ENCODE measurements at places on chromosomes 12 and 14.

- no peak for DNase-seq
These were observed 89.7 kb downstream of the TMCC3 start for GRCh38 chr12:94560431-94561221.

GRCh38 chr12:4991373-4991772, 52.3 kb upstream of the KCNA5 start:
- DNase-seq, result no peak

DNA sequence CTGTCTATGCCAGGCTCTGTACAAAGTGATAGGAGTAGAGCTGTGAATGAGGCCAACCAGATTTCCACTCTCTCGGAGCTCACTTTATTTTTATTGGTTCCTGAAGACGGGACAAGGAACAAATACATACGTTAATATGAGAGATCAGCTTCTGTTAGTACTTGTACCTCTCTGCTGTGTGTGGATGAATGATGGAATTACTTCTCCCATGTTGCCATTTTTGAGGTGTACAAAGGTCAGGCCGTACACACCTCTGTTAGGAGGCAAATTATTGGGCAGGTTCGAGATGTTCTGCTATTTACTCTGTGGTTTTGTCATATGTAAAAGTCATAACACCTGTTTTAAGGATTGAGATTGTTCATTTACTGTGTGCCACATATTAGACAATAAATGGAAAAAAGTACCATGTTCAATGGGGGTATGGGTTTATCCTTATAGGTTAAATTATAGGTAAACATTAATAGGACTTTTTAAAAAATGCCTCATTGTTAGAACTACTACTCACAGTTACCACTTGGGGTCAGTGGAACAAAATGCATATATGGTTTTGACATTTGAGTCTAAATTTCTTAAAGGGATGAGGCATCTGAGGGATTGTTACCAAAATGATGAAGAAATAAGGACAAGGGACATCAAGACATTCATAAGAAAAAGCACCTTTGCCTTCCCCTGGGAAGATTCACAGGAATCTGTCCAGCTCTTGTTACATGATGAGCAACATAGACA, 26.9 kb downstream of the WBP11 start:
- DNase-seq, result no peak

DNA sequence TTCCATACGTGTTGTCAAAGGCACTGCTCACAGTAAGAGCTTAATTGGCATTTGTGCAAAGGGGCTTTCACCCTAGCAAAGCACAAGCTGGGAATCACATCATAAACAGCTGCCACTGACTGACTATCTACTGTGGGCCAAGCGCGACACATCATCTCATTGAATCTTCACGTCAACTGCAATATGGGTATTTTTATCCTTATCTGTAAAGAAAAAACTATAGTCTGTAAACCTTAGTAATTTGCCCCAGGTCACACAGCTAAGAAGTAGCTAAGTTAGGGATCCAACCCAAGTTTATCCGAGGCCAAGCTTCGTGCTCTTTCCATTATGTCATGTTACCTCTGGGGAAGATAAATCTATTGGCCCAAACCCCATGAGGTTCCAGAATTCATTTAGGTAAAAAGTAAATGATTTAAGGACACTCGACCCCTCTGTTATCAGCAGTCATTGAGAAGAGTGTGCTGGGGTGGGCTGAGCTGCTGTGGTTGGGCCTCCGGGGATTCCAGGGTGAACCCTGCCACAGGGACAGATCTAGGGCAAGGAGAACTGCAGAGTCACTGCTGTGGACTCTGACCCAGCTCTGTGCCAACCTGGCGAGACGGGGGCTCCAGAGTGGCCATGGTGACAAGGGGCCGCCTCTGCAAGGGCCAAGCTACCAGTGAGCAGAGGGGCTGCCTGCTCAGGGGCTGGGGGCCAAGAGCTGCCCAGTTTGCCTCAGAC, 27.6 kb downstream of the NCKAP5L start:
- no peak for DNase-seq

GRCh38 chr12:40241741-40242140, 16.9 kb downstream of the LRRK2 start:
- no peak for DNase-seq

DNA sequence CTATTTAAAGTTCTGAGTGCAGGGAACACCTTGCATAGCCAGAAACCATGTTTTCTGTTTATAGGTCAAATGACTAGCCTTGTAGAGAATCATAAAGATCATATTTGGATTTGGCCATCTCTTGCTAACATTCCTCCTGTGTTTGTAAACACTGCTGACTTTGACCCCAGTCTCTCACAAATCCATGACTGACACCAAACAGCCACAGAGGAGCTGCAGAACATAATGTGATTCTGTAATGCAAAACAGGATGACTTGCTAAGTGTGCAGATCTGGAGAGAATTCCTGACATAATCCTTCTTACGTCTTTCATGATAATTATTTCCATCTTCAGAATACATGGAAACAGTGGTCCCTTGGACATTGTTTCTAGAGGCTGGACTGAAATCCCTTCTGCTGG, 211.8 kb downstream of the BMP4 start:
- no peak for DNase-seq

- DNase-seq, result no peak
These were observed 40.1 kb downstream of the VWF start for GRCh38 chr12:6084261-6084968.

- DNase-seq, result no peak
These were observed 31.9 kb downstream of the KNTC1 start for GRCh38 chr12:122558745-122559641.

DNA sequence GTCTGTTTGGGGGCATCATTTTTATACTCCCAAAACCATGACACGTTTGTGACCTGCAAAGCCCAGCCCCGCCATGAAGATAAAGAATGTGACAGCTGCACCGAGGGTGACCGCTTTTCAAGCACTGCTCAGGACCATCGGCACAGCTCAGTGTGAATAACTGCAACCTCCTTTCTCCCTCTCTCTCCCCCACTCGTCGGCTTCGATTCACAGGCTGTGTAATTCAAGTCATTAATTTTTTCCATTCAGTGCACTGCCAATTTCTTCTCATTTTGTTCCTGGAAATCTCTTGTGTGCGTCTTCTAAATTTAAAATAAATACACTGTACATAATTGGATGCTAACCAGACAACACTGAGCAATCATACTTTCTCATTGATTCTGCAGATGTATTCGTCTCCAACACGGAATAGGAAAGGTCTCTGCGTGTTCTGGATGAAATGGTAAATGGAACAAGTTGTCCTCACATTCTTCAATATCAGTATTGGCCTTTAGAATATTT, 260.8 kb downstream of the TTC8 start:
- no peak for DNase-seq

DNA sequence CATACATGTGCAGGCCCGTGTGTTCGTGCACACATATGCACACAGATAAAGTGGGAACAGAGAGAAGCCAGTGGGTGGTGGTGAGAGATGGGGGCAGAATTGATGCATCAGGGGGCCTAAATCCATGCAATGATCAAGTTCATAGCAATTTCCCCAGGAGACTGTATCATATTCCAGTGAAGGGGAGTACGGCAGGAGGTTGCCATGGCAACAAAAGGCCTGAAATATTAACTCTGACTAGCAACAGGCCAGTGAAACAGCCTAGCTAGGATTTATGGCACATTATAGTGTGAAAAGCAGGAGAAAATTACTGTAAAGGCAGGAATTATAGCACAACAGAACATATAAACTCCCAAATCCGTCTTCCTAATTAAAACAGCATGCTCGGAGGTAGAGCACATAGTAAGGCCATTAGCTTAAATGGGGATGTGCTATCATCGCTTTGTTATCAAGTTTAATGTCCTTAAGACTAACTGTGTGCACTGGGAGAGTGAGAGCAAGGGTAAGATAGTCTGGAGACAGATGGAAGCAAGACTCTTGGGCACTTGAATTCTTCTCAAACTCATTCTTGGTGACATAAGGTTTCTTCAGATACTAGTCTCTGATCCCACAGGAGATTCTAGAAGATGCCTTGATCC, 806.3 kb downstream of the DIO2 start:
- no peak for DNase-seq

DNA sequence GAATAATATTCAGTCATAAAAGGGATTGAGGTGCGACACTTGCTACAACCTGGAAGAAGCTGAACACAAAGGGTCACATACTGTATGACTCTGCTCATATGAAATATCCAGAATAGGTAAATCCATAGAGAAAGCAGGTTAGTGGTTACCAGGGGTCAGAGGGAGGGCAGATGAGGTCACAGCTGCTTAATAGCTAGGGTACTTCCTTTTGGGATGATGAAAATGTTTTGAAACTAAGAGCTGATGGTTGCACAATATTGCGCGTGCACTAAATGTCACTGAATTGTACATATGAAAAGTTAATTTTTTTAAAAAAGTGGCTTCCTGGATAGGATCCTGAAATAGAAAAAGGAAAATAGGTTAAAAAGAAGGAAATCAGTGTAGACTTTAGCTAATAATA, 23.8 kb downstream of the NEUROD4 start:
- DNase-seq, result no peak

GRCh38 chr14:60327447-60328331, 78.7 kb downstream of the PPM1A start:
- DNase-seq, result no peak

- no peak for DNase-seq
These were observed 49.3 kb downstream of the ACTN1 start for GRCh38 chr14:68929623-68930307.

GRCh38 chr12:40138526-40138925, 32.6 kb upstream of the SLC2A13 start:
- no peak for DNase-seq

GRCh38 chr12:93419388-93420034, 22.2 kb downstream of the UBE2N start:
- no peak for DNase-seq

- DNase-seq, result no peak
These were observed 197.0 kb downstream of the ANO2 start for GRCh38 chr12:5748027-5748426.

GRCh38 chr14:104048758-104049507, 36.6 kb upstream of the ASPG start:
- no peak for DNase-seq

GRCh38 chr14:69685716-69686115, 74.3 kb downstream of the SUSD6 start:
- no peak for DNase-seq

DNA sequence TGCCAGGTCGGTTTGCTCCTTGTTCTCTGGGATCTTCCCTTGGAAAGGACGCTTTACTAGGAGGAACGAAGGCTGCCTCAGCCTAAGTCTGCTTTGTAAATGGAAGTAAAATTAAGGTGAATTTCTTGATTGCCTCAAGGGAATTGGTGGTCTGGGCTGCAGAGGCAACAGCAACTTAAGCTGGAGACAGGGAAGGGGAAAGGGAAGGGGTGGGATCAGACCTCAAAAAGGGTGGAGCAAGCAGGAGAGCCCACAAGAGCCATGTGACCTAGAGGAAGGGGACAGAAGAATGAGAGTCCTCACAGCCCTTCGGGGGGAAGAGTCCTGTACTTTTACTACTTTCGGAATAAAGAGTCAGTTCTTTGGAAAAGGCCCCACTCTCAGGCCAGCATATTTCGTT, 147.9 kb downstream of the PPM1H start:
- no peak for DNase-seq

DNA sequence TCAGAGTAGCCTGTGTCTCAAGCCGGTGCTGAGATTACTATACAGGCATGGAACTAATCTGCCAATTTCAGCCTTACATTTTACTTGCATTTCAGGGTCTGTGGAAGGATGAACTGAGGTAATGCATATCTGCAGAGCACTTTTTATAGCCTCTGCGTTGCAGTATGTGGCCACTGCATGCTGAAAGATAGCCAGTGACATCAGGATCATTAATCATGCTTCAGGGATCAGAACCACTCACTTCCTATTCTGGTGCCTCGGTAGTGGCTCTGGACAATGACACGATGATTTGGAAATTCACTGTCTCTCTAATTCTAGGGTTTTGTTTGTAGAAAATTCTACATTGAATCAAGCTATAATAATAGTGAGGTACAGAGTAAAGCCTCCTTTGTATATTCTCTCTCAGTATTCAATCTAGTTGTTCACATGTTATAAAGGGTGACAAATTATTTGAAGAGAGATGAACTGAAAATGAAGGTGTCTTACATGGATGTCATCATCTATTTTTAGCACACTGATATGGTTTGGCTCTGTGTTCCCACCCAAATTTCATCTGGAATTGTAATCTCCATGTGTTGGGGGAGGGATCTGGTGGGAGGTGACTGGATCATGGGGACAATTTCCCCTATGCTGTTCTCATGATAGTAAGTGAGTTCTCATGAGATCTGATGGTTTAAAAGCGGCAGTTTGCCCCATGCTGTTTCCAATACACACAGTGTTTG, 554.3 kb upstream of the MIS18BP1 start:
- DNase-seq, result no peak

- no peak for DNase-seq
These were observed 35.3 kb downstream of the SLC2A14 start for GRCh38 chr12:7837366-7837765.
